ENCODE measurements at places on chromosomes 2 and 18. TPM values are rescaled to one million over a fixed set of nuclear protein-coding genes. Genes with fewer than 3 reads are reported as not detected.

RAX gene
- not detected for total RNA-seq

FRZB gene
- total RNA-seq: 2.0 TPM

NOL4 gene
- 0.79 TPM for total RNA-seq

DUSP2 gene
- 8.5 TPM for total RNA-seq

TCF4 gene
- 113 TPM for total RNA-seq

MAB21L4 gene
- total RNA-seq: not detected

RNU2-63P gene
- not detected for total RNA-seq

RAB31 gene
- total RNA-seq: 61.7 TPM

BCL11A gene
- total RNA-seq: 0.79 TPM

MALL gene
- total RNA-seq: 17.0 TPM

INO80C gene
- total RNA-seq: 8.9 TPM

SFT2D3 gene
- total RNA-seq: 11.7 TPM

IL36A gene
- total RNA-seq: not detected

MATN3 gene
- total RNA-seq: 9.1 TPM

PROM2 gene
- total RNA-seq: 0.82 TPM

IL36RN gene
- total RNA-seq: not detected

IL1F10 gene
- not detected for total RNA-seq

RTP5 gene
- total RNA-seq: not detected

SOCS6 gene
- 21.1 TPM for total RNA-seq
